H4 (cell line): ENCODE measurements at places on chromosomes 13 and 19. TPM values are rescaled to one million over a fixed set of nuclear protein-coding genes. Genes with fewer than 3 reads are reported as not detected.

The PRODH2 gene
- total RNA-seq: not detected in 2 replicates

The CYP4F3 gene
- 0.08 and 0.17 TPM in 2 replicates for total RNA-seq

The SOX1 gene
- total RNA-seq: not detected in 2 replicates

The IL11 gene
- total RNA-seq: 1.4 and 1.8 TPM in 2 replicates

The CNFN gene
- total RNA-seq: 1.0 TPM in 1 of 2 replicates, not detected in the other

The ETFB gene
- total RNA-seq: 397 and 449 TPM in 2 replicates

The LYPD5 gene
- total RNA-seq: 0.66 TPM in 1 of 2 replicates, not detected in the other

The CTXN1 gene
- total RNA-seq: 3.6 and 11.5 TPM in 2 replicates

The ZNF563 gene
- 0.29 and 3.4 TPM in 2 replicates for total RNA-seq

The CYP4F2 gene
- 0.70 and 3.8 TPM in 2 replicates for total RNA-seq

The TEX26 gene
- total RNA-seq: not detected in 2 replicates

The CRX gene
- total RNA-seq: not detected in 2 replicates

The SYNE4 gene
- 0.60 and 0.94 TPM in 2 replicates for total RNA-seq

The PNPLA6 gene
- total RNA-seq: 32.5 and 41.4 TPM in 2 replicates
